ENCODE measurements at places on chromosomes 2 and 18.

- no peak for DNase-seq
These were observed 888 bp upstream of the ADCY3 start for GRCh38 chr2:24920809-24921441.

- no peak for DNase-seq
These were observed 33.1 kb upstream of the HDAC4 start for GRCh38 chr2:239433777-239434403.

DNA sequence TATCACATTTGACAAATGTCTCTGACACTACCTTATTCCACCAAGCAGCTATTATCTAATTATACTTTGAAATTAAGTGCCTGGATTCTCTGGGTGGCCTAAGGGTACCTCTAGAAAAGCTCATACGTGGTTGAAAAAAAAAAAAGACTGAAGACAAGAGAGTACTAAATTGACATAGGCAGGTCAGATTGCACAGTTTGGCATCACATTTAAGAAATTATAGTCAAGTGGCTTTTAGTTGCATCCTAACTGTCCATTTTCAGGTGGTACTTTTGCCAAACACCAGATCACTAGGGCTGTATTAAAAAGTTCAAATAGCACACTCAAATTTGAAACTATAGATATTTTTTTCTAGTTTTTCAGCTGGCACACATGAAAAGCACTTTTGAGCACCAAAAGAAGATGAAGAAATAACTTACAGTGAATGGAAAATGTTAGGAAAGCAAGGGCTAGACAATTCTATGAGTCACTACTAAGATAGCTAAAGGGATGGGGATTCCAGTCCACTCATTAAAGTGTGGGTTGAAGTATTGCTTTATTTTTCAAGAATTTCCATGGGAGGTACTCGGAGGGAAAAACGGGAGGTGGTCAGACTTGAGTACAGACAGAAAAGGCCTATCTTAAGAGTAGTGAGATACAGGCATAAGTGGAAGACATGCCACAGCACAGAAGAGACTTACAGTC, 106.5 kb upstream of the COL5A2 start:
- DNase-seq: no peak

GRCh38 chr2:166373951-166374350, 1.8 kb downstream of the SCN9A start:
- no peak for DNase-seq

- no peak for DNase-seq
These were observed 53.3 kb downstream of the MEMO1 start for GRCh38 chr2:31957354-31958139.

DNA sequence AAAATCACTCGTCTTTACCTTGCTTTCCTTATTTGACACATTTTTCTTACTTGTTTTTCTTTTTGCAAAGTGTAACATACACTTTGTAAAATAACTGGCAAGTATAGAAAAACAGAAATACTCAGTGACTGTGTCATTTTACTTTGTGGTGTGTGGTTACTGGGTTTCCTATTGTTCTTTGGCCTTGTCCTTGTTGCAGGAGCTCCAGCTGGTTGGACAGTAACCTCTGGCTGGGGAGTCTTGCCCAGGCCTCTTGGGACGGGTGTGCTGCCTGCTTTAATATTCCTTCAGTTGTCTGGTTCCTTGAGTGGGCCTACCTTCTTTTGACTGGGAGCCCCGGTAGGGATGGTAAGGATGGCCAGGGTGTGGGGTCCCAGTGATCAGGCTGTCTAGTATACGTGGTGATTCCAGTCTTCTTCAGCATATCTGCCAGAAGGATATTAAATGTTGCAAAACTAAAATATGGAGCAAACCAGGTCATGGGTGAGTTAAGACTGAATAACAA, 53.8 kb downstream of the RNF144A start:
- DNase-seq: no peak

GRCh38 chr2:219907011-219907365, 279.6 kb downstream of the SLC4A3 start:
- no peak for DNase-seq

DNA sequence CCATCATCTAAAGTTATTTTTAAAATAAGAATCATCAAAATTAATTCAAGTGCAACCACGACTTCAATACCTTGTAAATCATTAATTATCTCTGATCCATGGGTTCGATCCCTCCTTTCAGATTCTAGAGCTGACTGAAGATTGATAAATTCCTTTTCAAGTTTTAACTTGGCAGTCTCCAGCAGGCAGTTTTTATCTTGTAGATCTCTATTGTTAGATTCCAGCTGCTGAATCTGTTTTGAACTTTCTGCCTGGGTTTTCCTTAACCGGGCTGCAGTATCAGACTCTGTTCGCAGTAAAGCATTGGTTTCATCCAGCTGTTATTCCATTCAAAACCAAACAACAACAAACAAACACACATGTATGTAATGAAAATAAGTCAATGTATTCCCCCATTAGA, 59.5 kb downstream of the SLC66A3 start:
- no peak for DNase-seq

DNA sequence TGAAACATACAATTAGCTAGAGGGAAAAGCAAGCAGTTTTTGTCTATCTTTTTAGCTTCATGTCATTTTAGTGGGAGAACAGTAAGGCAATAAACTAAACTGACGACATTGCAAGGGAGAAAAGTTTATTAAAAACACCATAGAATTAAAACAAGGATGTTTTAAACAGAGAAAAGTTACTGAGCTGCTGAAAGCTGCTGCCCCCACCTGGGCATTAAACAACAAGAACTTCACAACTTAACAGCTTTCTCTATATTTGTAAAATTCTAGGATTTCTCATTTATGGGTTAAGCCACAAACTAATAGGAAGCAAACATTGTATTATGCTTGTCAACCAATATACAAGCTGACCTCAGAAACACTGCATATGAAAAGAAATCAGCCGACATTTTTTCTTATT, 289.2 kb downstream of the ERBB4 start:
- no peak for DNase-seq

- no peak for DNase-seq
These were observed 810.9 kb downstream of the CPS1 start for GRCh38 chr2:211367293-211367692.

DNA sequence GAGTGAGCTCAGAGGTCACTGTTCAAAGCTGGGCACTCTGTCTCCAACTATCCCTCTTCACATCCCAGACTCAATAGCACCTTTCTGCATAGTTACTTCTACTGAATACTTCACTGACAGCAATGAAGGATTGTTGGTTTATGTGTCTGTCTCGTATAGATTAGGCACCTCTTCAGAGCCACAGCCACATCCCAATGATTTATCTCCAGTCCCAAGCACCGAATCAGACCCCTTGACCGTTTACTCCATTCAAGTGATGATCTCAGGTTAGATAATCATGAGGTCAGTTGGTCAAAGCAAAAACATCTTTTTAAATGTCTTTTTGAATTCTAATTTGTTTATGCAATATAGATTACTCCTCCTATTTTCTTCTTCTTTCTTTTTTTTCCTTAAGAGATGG, 14.7 kb downstream of the NEDD4L start:
- DNase-seq: no peak

DNA sequence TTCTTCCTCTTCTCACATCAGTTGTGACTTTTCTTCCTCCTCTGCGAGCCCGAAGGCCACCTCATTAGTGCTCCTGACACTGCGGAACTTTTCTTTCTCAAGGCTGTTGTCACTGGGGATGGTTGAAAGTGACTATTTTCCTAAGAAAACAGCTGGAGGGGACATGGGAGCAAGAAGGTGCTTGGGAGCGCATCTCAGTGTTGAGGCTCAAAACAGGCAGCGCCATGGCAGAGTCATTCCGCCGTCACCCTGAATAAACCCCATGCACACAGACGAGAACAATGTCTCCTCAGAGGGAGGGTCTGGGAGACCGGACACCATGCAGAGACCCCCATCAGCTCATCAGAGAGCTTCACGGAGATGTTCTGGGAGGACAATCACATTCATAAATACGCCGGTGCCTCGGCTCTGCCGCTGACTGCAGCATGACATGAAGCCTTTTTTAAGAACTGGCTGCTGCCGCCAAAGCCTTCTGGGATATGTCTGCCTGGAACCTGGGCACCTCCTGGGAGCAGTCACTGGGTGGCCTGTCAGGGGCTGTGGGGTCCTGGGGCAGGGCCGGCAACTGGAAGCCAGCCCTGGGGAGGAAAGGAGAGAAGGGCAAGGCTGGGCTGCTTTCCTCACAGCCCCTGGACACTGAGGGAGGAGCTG, 19.2 kb downstream of the ATOH8 start:
- no peak for DNase-seq

All from left lung (tissue), 14 donors.